NCI-H1930 (cell line): ENCODE measurements at places on chromosomes 12 and 14.

GRCh38 chr12:7374423-7375144 is 69.4 kb downstream of the CD163L1 start:
- peak; percentile 21 for DNase-seq

DNA sequence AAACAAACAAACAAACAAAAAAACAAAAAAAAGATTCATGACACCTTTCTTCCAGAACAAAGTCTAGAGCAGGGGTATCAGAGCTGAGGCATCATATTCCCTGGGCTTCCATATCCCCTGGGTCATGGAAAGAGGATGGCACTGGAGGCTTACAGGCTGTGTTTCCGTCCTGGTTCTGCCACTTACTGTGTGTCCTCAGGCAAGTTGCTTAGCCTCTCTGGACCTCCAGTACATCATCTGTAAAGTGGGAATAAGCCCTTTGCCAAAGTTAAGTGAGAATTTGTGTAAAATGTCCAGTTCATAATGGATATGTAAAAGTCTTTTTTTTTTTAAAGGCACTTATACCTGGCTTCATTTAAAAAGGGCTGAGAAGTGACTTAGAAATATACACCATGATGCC is 62.0 kb upstream of the FAM222A start:
- no peak for DNase-seq

GRCh38 chr12:130955238-130955816 is 1.6 kb downstream of the ADGRD1 start:
- no peak for DNase-seq

- no peak for DNase-seq
Observed at GRCh38 chr14:56487761-56488160, 91.8 kb upstream of the TMEM260 start.

DNA sequence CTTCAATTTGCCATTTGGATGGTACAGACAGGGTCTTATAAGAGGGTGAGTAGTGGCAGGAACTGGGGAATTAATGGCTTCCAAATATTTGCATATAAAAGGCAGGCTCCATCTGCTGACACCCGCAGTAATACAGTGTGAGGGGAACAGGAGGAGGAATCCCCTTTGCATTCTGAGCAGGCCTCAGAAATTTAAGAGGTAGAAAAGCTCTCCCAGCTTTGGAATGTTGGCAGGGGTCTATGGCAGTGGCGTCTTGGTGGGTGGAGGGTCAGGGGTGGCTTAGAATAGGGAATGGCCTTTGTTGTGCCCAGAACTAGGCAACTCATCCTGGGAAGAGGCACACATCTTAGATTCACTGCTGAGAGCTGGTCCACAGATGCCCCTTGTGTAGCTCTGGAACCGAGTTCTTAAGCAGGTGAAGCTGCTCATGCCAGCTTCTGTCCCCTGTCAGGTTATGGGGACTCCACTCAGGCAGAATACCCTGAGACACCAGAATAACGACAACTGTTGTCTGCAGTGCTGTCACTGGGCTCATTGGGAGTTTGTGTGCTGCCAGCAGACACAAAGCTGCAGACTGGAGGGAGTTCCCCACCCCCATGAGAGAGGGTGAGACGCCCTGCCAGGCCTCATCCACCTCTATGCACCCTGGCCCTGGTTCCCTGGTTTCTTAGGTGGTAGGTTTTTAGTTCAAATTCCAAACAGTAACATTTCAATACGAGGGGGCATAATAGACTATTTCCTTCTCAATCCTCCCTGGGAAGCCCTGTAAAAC is 190.2 kb downstream of the MON2 start:
- DNase-seq = no peak

DNA sequence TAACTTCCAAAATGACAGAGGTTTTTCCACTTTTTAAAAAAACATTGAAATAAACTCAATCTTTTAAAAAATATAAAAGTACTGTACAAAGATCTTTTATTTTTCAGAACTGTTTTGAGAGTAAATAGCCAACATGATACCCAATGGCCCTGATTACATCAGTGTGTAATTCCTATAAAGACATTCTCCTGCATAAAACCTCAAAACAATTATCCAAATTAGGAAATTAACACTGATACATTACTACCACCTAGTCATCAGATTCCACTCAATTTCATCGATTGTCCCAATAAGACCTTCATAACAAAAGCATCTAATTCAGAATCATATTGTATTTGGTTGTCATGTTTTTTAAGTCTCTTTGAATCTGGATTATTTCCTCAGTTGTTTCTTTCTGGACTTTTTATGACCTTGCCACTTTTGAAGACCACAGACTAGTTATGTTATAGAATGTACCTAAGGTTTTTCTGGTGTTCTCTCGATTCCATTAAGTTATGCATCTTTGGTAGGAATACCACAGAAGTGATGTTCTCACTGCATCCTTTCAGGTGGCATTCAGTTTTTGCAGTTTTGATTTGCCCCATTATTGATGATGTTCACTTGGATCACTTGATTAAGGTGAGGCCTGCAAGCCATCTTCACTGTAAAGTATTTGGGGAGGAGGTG is 4.0 kb upstream of the YEATS4 start:
- no peak for DNase-seq

GRCh38 chr12:93741659-93742109 is 64.5 kb downstream of the CRADD start:
- DNase-seq = no peak
